ENCODE measurements at places on chromosomes 3 and 15.
A peak's percentile ranks its signal among the peaks of the same experiment; 100 is the strongest.

GRCh38 chr3:177133860-177134815 is 63.1 kb downstream of the TBL1XR1 start:
- DNase-seq, result no peak

DNA sequence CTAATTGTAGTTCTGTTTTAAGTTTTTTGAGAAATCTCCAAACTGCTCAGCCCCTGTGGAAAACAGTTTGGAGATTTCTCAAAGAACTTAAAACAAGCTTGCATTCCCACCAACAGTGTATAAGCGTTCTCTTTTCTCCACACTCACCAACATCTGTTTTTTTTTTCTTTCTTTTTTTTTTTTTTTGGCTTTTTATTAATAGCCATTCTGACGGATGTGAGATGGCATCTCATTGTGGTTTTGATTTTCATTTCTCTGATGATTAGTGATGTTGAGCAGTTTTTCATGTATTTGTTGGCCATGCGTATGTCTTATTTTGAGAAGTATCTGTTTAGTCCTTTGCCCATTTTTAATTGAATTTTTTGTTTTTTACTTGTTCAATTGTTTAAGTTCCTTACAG is 73.1 kb upstream of the COL8A1 start:
- no peak for DNase-seq

DNA sequence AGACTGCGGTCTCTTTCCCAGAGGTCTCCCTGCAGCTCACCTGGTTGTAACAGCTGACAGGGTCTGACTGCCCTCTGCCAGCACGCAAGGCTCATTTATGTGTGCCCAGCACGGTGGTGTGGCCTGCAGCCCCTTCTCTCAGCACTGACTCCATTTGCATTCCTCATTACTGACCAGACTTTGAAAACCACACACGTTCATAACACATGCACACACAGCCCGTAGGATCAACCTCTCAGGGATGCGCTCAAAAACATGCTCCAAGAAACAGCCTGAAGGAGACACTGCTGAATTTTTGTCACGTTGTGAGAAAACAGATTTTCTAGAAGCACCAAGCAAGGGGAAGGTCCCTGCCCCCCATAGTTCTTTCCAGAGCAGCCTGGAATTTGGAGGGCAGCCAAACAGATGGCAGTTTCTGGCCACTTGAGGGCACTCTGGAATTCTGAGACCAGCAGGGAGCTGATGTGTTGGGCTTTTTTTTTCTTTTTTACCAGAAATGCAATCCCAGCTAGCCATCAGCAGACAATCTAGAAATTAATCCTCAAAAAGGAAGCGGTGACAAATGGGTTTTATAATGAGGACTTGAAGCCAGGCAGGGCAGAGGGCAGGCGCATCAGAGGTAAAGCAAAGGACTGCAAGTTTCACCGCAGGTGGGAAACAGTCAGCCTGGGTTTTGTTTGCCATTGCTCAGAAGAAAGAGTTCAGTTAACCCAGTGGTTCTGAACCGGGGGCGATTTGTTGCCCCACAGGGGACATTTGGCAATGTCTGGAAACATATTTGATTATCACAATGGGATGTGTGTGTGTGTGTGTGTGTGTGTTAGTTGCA is 170.5 kb upstream of the PROK2 start:
- peak; percentile 63 for DNase-seq

- DNase-seq, result no peak
Measured at GRCh38 chr3:37198996-37199395, 24.6 kb upstream of the LRRFIP2 start.

DNA sequence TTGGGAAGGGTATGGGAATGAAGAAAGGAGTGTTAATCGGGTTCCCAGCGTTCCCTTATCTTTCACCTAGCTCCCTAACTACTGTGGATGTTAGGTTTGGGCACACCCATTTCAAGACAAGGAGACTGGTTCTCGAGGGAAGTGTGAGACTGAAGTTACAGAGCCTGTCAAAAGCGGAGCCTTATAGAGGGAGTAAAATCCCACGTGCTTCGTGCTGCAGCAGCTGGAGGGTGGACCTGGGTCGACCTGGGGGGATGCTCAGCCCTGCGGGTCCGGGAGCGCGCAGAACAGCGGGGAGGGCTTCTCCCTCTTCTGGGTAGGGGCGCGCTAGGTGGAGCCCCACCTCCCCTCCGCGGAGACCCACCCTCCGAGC is 314 bp upstream of the TMED3 start:
- no peak for DNase-seq

DNA sequence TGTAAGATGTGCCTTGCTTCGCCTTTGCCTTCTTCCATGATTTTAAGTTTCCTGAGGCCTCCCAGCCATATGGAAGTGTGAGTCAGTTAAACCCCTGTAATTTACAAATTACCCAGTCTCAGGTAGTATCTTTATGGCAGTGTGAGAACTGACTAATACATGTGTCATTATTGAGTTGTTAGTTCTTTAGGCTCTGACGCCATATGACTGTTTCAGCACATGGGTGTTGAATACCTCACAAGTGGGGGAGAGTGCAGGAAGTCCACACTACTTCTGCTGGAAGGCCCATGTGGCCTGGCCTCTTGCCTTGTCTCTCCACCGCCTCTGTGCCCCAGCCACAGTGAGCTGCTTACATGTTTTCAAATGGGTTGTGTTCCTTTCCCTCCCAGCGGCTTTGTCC is 28.5 kb downstream of the MFSD1 start:
- DNase-seq, result no peak

GRCh38 chr3:115814778-115815380 is 191.6 kb downstream of the GAP43 start:
- peak; percentile 95 for DNase-seq

GRCh38 chr3:171157286-171157685 is 130.8 kb upstream of the SLC2A2 start:
- DNase-seq, result no peak

DNA sequence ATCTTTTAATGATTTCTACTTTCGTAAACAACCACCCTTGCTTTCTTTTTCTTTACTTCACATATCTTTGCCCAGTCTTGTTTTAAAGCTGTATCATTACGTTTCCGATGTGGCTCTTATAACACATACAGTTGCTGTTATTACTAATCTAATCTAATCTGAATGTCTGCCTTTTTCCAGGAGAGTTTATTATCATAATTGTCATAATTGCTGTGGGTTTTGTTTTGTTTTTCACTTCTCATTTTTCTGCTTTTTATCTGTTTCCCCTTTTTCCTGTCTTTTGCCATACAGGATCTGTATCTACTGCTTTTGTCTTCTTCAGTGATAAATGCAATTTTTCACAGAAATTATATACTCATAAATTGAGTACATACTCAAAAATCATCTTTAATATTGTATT is 24.9 kb downstream of the HACL1 start:
- no peak for DNase-seq

GRCh38 chr15:90325726-90326125 is 26.4 kb upstream of the ZNF774 start:
- DNase-seq, result no peak

GRCh38 chr15:49270541-49271421 is 100.7 kb downstream of the GALK2 start:
- DNase-seq, result no peak

GRCh38 chr3:135109681-135110080 is 314.6 kb downstream of the EPHB1 start:
- peak; percentile 70 for DNase-seq
